H1 (cell line): ENCODE measurements at places on chromosomes 2 and 18. TPM values are rescaled to one million over a fixed set of nuclear protein-coding genes. Genes with fewer than 3 reads are reported as not detected.

DNA sequence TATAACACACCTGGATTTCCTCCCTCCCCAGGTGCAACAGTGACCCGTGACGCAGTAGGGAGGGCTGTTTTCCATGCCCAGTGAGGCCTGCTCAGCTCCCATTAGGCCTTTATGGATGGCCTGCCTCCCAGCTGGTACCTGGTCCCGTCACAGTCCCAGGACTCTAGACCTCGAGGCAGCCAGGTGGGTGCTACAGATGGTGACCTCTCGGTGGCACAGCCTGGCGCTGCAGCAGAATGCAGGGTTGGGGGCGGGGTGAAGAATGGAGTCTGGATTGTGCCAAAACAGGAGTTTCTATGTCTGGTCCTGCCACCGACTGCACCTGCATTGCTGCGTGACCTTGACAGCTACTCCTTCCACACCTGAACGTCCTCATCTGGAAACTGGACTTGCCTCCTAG lies 18.0 kb upstream of the YWHAQ start:
- H3K4me1 ChIP-seq = peaks cover 3% of the 10 kb centered on the region
- H3K27me3 ChIP-seq = no peaks in the 10 kb centered on the region
- H3K4me3 ChIP-seq = no peak overlapping the region
- H3K27ac ChIP-seq = no peak overlapping the region

DNA sequence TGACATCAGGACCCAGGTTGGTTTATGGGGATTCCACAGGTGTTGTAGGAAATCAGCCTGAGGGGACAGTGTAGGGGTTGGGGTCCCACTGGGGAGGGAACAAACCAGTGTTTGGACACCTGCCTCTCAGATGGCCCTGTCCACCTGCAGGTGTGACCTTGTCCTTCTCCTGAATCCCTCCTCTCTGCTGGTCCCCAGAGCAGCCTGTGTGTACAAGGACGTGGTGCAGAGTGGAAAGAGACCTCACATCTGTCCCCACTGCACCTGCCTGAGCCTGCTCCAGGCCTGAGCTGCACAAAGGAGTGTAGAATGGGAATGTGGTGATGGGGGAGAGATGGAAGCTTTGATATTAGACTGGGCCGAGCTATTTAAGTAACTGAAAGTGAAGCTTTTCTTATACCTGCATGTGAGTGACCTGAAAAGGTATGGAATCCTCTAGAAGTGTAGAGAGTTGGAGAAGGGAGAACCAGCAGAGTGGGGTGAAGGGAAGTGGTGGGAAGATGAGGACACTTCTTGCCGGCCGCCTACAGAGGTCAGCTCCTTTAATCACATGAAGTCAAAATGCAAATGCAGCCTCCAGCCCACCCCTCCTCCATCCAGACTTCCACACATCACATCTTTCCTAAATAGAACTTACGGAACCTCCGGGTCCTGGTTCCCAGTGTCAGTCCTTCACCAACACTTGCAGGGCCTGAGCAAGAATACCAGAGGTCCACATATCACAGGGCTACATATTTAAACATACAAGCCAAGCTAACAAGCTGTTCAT lies 89.3 kb upstream of the SMAD2 start:
- H3K4me3 ChIP-seq = no peak overlapping the region
- DNase-seq = no peak
- H3K36me3 ChIP-seq = no peaks in the 10 kb centered on the region
- no peaks in the 10 kb centered on the region for H3K27me3 ChIP-seq
- H3K4me1 ChIP-seq = no peaks in the 10 kb centered on the region

- no peak overlapping the region for H3K27ac ChIP-seq
- no peak for DNase-seq
- H3K27me3 ChIP-seq = no peaks in the 10 kb centered on the region
- no peak overlapping the region for H3K4me3 ChIP-seq
Measured at GRCh38 chr2:234850818-234851217, 101.0 kb upstream of the SH3BP4 start.

- DNase-seq = no peak
- H3K27me3 ChIP-seq = no peaks in the 10 kb centered on the region
- H3K4me3 ChIP-seq = no peak overlapping the region
- no peaks in the 10 kb centered on the region for H3K4me1 ChIP-seq
- no peaks in the 10 kb centered on the region for H3K36me3 ChIP-seq
- no peak overlapping the region for H3K27ac ChIP-seq
Measured at GRCh38 chr18:13176847-13177246, 41.7 kb upstream of the LDLRAD4 start.

DNA sequence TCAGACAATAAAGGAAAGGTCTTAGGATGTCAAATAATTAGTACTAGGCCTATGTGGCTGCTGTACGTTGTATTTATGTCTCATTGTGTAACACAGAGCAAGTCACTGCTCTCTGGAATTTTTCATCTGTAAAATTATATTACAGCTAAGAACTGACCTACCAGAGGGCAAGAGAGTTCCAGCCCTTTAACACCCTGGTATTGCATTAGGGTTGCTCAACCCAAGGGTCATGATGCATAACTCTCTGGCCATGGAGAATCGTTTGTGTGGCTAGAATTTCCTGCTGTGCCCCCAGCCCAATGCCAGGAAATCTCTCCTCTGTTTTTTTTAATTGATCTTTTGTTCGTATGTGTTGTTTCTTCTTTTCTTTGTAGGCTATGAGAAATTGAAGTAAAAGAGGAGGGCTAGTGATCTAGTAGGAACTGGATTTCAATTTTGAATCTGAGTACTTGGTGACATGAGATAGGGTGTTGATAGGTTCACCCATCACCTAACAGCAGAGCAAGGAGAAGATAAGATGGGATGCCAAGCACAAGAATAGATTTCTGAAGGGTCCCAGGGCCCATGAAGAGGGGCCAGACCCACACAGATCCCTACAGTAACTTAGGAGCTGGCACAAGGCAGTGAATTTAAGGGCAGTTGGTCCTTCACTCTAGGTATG lies 571.2 kb upstream of the TNP1 start:
- DNase-seq = no peak
- no peaks in the 10 kb centered on the region for H3K27me3 ChIP-seq
- no peak overlapping the region for H3K27ac ChIP-seq
- no peaks in the 10 kb centered on the region; the same call in 1 of the 2 replicates for H3K4me1 ChIP-seq
- H3K4me3 ChIP-seq = no peak overlapping the region

DNA sequence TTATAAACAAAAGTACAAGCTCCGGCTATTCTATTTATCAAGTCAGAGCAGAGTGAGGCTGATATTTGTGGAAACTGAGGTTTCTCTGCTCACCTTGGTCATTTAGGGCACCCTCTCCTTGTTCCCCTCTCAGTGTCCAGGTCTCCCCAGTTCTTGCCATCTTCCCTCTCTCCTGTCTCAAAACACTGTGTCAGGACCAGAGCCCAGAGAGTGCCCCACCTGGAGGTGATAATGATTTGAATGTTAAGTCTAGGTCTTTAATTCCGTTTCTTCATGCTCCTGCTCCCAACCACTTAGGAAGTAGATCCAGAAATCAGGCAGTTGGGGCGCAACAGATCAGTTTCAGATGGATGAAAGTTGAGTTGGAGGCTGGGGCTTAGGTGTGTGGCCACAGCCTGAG lies 9.2 kb upstream of the ADCY3 start:
- no peak overlapping the region for H3K27ac ChIP-seq
- H3K36me3 ChIP-seq = no peaks in the 10 kb centered on the region
- no peak for DNase-seq
- H3K27me3 ChIP-seq = no peaks in the 10 kb centered on the region; the same call in 1 of the 2 replicates
- no peak overlapping the region for H3K4me3 ChIP-seq
- H3K4me1 ChIP-seq = peaks cover 6% of the 10 kb centered on the region; the same call in 1 of the 2 replicates

- H3K36me3 ChIP-seq = no peaks in the 10 kb centered on the region
- DNase-seq = no peak
- no peaks in the 10 kb centered on the region; the same call in 1 of the 2 replicates for H3K4me1 ChIP-seq
- no peaks in the 10 kb centered on the region for H3K27me3 ChIP-seq
Measured at GRCh38 chr2:16185801-16186272, 245.5 kb downstream of the MYCN start.

GRCh38 chr2:80473796-80474195 lies 169.2 kb upstream of the LRRTM1 start:
- H3K36me3 ChIP-seq = no peaks in the 10 kb centered on the region
- no peak for DNase-seq
- no peak overlapping the region for H3K27ac ChIP-seq
- no peaks in the 10 kb centered on the region for H3K27me3 ChIP-seq

DNA sequence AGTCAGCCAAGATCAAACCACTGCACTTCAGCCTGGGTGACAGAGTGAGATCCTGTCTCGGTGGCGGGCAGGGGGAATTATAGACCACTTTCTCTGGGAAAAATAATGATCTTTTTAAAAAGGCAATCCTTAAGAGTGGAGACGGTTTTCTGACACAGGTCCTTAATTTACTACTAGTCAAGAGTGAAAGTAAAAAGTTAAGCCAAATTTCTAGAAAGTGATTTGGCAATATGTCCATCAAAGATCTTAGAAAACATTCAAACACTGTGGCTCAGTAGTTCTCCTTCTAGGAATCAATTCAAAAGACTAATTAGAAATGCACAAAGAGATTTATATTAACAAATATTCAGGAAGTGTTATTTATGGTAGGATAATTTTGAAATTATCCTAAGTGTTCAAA lies 148.5 kb upstream of the DNMT3A start:
- no peak overlapping the region for H3K4me3 ChIP-seq
- H3K27ac ChIP-seq = no peak overlapping the region
- DNase-seq = no peak
- no peaks in the 10 kb centered on the region for H3K4me1 ChIP-seq
- H3K27me3 ChIP-seq = no peaks in the 10 kb centered on the region

- DNase-seq = no peak
- H3K4me1 ChIP-seq = peaks cover 2% of the 10 kb centered on the region; the same call in 1 of the 2 replicates
- H3K27ac ChIP-seq = peak overlapping the region; percentile 98; the same call in 1 of the 2 replicates
- H3K27me3 ChIP-seq = no peaks in the 10 kb centered on the region
- no peaks in the 10 kb centered on the region for H3K36me3 ChIP-seq
Measured at GRCh38 chr2:222656526-222657446, 894 bp upstream of the FARSB start.

GRCh38 chr2:25666218-25666617 lies 7.2 kb downstream of the DTNB start:
- H3K4me3 ChIP-seq = no peak overlapping the region
- H3K4me1 ChIP-seq = peaks cover 3% of the 10 kb centered on the region
- DNase-seq = no peak
- H3K27me3 ChIP-seq = no peaks in the 10 kb centered on the region

DNA sequence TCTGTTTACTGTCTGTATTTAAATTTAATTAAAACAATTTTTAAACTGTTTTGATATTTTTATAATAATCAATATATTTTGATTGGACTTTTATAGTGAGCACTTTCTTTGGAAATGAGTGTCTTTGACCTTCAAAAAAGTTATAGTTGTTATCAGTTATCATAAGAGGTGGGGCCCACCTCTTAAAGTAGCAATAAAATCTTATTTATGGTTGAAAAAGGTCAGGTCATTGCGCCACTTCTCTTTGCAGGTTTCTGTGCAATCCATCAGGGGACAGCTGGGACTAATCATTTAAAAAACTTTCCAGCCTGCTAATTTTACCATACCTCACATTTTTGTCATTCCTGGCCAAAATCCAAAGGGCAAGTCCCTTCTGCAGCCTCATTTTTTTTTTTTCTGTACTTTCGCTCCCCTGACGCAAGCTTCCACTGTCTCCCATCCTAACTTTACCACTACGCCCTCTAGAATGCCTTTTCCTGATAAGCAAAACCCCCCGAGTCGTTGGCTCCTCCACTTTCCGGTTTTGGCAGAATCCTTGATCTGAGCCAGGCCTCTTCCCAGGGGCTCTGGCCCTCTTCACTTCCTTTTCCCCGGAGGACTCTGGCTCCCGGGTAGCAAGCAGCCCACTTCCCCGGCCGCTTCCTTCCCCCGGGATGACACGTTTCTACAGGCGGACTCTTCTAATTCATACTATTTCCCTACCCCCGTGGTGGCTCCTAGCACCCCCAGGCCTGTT lies 1.1 kb upstream of the SEH1L start:
- H3K36me3 ChIP-seq = no peaks in the 10 kb centered on the region
- H3K27me3 ChIP-seq = no peaks in the 10 kb centered on the region
- DNase-seq = no peak
- peak overlapping the region; percentile 65 for H3K4me3 ChIP-seq
- 0 out of 2 replicates have a peak overlapping the region, but pooled peaks have one; percentile 11 for H3K27ac ChIP-seq

GRCh38 chr18:35038881-35039491 lies 2.2 kb upstream of the MAPRE2 start:
- no peak overlapping the region for H3K4me3 ChIP-seq
- no peaks in the 10 kb centered on the region for H3K36me3 ChIP-seq
- no peak for DNase-seq
- H3K4me1 ChIP-seq = 0 out of 2 replicates have a peak, but pooled peaks cover 4% of the 10 kb centered on the region

- no peaks in the 10 kb centered on the region for H3K36me3 ChIP-seq
- no peak overlapping the region for H3K4me3 ChIP-seq
- H3K27me3 ChIP-seq = no peaks in the 10 kb centered on the region
- no peaks in the 10 kb centered on the region for H3K4me1 ChIP-seq
- no peak overlapping the region for H3K27ac ChIP-seq
Measured at GRCh38 chr2:37454851-37455762, 110.7 kb downstream of the QPCT start.

The RAB6C gene
- 0.09 TPM in 1 of 2 replicates, not detected in the other for total RNA-seq

The KYNU gene
- total RNA-seq = 0.13 TPM in 2 replicates

The TRIM43 gene
- not detected in 2 replicates for total RNA-seq

The TNFRSF11A gene
- 10.6 and 11.1 TPM in 2 replicates for total RNA-seq

The SKA1 gene
- 18.9 and 22.9 TPM in 2 replicates for total RNA-seq

The SERPINB4 gene
- 0.32 and 0.96 TPM in 2 replicates for total RNA-seq

The FTCDNL1 gene
- total RNA-seq = 0.61 and 0.97 TPM in 2 replicates
